HS-5 (cell line): ENCODE measurements at places on chromosomes 1 and 21.

DNA sequence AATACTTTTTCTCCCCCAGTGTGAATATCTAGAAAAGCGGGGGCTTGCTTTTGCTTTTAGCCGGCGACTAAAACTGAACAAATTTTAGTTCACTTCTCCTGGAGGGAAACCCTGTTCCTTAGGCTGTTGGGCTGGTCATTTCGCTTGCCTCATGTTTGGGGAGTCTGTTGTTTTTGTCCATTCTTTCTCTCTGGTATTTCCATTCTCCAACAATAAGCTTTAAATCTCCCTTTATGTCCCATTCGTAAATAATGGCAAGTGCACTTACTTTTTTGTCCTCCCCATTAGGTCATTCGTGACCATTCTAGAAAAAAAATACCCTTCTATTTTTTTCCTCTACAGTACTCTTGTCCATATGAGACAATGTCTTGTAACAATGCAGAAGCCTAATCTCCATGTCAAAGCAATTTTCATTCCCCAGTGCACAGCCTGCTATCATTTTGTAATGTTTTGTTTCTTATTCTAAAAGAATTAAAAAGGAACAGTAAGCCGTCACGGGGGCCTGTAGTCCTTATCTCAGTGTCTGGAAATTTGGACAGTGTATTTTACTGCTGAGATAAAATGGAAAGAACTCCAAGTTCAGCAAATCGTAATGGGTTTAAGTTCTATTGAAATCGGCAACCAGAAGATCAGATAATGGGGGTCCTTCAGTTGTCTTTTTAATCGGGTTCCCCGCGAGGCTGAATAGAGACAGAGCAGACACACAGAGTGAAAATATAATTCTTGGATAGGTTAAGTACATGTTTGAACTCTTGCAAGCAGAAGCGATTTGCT is 21.8 kb downstream of the PROX1 start:
- no peak for DNase-seq

DNA sequence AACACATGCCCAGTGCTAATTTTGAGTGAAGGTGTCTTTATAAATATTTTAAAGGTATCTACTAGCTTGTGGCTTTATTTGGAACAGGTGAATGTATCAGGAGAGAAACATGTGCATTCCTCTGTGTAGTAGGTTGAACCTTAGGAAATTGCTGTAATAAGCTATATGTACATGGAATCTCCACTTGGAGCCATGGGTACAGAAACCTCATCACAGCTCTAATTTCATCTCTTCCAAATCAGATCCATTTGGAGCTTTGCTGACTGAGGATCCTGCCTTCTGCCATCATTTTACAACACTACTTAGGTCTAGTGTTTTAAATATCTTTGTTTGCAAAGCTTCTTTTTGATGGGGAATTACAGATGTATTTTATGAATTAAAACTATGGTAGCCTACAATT is 2.1 kb downstream of the KCNK2 start:
- DNase-seq = no peak

- no peak for DNase-seq
Measured at GRCh38 chr1:229863651-229864545, 203.1 kb upstream of the GALNT2 start.

DNA sequence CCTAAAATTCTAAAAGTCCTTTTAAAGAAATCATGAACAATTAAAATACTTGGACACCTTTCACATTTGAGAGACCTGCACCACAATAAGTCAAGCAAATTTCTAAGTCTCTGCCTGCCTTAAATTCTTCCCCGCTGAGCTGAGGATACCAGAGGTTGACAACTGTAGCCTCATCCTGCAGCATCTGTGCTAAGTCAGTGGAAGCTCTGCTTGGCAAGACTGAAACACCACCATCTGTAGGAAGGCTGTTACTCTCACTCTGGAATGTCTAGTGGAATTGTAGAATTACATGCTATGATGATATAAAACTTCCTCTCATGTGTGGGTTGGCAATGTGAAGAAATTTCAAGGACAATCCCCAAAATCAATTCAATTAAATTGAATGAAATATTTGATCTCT is 1756.5 kb downstream of the NCAM2 start:
- no peak for DNase-seq

DNA sequence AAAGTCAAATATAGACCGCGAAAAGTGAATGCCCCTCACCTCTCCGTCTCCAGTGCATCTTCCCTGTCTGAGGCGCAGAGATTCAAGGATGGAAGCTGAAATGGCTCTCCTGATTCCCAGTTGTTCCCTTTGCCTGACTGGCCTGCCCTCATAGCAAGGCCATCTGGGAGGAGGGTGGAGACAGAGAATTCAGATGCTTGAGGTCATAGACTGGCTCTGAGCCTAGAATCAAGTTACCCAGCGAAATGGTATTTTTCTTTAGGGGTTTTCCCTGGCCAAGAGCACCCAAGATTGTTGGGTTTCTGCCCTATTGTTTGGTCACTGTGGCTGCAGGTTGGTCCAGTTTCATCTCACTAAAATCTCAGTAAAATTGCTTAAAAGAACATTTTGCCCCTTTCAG is 7.2 kb downstream of the METTL13 start:
- peak; percentile 53 for DNase-seq

- no peak for DNase-seq
Measured at GRCh38 chr1:109191377-109191776, 22.3 kb upstream of the SARS1 start.

DNA sequence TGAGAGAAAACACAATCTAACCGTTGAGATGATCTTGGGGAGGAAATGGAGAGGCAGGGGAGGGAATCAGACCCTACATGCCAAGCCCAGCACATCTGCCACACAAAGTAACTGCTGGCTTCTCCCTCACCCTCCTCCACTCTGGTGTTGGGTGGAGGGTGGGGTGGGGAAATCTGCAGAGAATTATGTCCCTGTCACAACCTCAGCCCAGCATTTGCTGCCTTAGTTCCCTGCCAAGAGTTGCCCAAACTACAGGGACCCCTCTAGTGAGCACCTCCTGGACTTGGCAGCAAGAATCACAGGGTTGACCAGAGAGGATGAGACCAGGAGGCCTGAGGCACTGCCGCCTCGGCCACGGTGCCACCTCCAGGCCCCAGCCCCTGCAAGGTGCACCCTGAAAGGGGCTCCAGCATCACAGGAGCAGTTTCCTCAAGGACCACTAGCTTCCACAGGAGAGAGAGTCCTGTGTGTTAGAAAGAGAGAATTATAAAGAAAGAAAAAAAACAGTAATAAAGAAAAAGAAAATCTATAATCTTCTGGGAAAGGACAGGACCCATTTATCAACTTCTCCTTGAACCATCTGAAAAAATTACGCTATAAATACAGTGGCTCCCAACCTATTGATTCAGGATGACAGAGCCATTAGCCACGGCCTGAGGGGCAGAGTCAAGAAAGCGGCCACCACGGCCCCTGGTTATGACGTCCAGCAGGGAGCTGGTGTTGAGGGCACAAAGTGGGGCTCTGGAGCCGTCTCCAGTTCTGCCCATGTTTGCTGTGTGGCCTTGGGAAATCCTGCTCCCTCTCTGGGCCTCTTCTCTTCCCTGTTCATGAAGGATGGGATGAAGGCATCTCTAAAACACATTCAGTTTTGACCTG is 451.7 kb downstream of the MATN1 start:
- DNase-seq = no peak

DNA sequence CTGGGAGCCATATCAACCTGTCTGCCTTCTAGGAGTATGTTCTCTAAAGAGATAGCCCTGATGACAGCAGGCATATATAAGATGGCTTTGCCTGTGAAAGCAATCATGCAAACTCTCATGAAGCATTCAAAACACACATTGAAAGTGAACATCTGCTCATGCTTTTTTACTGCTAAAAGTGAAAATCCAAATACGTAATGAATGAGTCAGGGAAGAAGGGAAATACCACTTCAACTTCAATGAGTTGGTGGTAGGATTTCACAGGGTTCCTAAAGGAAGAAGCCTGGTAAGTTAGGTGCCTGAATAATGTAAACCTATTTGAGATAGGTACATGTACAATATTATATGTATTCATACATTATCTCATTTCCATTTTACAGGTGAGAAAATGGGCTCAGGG is 50.5 kb upstream of the SLFNL1 start:
- DNase-seq = peak; percentile 42

DNA sequence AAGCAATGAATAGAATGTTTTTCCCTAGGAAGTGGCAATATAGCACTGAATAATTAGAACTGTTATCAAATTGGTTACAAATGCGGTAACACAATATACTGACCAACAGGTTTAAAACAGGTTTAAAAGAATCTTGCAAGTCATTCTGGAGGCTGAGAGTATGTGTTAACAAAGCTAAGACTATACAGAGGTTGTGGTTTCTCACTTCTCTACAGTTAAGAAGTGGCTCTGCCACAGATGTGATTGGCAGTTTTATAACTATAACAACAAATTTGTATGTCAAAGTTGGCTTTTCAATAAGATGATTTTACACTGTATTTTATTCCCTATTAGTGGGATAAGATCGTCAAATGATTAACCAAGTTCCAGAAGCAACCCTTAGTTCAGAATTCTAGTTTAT is 7.1 kb downstream of the ANGEL2 start:
- DNase-seq = no peak

DNA sequence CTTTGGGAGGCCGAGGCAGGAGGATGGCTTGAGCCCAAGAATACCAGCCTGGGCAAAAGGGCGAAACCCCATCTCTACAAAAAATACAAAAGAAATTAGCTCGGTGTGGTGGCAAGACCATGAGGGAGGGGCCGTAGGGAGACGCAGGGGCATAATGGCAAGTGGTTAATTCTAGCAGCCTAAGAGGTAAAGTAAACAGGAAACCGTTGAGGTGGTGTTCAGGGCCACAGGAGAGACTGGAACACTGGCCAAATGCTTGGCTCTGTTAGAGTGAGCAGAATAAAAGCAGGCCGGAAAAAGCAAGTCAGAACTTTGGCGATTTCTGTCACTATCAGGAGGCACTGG is 89.2 kb downstream of the RIPK4 start:
- no peak for DNase-seq

GRCh38 chr1:53551428-53551995 is 92.3 kb downstream of the DMRTB1 start:
- DNase-seq = no peak

DNA sequence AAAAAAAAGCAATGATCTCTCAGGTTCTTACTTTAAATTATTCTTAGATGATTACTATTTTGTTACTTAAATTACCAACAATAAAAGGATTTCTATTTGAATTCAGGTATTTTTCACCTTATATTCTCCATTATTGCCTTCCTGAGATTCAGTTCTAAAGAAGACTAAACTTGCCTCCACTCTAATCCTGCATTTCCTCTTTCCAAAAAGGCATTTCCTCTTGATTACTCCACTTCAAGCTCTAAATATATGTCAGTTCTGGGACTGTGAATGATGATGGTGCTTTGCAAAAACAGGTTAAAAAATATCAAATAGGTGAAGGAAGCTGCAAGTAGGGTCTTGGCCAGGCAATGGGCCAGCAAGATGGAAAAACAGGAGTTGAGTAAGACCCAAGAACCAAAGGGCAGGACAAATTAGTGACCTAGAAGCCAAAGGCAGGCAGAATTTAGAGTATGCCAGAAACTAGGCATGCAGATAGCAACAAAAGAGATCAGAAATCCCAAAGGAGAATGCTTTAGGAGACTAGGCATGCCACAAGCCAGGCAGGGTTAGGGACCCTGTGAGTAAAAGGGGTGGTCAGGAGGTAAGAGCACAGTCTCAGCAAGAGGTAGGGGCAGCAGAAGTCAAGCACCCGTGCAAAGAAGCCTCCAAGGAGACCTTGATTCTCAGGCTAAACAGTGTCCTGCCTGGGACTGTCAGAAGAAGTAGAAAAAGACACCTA is 11.3 kb upstream of the DIPK1A start:
- no peak for DNase-seq

DNA sequence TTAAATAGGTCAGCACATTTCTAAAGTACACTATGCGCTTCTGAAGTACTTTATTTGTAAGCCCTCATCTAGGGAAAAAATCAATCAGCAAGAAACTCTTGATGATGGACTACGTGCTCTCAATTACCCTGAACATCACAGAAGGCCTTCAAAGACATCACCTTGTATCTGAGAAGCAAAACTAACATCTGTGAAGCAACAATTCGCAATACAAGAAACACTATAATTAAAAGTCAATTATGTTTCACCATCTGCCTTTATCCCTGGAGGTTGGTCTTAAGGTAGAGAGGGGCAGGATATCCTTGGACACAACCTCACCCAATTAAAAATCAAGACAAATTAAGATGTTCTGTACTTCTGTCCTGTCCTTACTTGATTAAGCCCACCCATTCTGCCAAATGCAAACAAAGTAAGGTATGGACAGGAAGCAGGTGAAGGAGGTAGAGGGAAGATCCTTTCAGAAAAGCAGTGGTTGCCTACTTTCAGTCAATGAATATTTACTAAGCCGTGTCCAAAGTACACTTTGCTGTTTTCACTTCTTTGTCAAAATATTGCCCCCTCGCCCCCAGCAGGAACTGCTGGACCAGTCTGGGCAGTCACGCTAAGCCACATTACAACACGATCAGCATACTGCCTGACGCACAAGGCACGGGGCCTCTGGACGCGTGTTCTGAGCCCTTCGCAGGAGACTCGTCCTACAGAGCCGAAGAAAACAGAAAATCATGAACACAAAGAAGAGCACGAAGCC is 887 bp downstream of the SLC19A2 start:
- no peak for DNase-seq

DNA sequence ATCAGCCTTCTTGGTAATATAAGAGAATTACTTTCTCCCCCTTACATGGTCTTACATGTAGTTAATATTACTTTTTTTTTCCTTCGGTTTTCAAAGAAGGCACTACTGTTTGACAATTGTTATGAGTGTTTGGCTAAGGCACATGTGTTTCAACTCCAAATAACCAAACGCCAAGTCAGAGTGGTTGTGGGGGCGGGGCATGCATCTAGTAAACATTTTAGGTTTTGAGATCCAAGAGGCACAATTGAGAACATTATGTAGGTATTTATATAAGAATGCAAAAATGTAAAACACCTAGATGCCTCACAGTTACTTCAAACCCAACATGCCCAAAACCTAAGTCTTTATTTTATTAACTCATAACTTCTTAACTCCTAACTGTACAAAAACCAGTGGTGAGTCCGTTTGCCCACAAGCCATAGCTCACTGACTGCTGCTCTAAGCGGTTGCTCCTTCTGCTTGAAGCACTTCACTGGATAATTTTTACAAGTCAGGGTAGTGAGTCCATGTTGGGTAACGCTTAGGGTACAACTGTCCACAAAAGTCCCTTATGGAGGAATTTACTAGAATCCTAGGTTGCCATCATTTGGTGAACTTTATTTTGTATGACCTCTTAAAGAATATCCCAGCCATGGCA is 189.9 kb downstream of the HUNK start:
- DNase-seq = no peak

GRCh38 chr1:218259800-218260199 is 25.3 kb upstream of the RRP15 start:
- DNase-seq = no peak

DNA sequence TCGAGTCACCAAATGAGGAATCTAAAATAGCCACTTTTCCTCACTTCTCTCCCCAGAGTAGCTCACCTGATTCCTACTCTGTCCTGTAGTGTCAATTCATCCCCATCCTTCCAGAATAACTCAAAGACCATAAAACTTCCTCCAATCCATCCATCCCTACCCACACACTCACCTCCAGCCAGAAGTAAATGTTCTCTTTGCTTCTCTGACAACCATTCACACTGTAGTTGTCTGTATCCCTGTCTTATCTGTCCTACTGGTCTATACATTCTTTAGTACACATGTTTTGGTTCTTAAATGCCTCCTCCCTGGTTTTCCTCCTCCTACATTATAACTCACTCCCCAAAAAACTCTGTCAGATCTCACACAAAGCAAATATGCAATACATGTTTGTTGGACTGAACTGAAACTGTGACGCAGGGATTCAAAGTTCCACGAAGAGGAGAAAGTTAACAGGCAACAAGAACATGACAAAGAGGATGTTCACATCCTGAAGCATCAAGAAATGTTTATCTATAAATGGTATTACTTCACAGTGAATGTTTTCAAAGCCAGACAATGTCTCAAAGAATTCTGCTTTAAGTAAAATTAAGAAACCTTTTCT is 11.0 kb downstream of the TP53BP2 start:
- DNase-seq = no peak
